ENCODE measurements at places on chromosomes 2 and 18.

GRCh38 chr2:178422097-178422496, 28.9 kb downstream of the PRKRA start:
- no peak for DNase-seq

- no peak for DNase-seq
Observed at GRCh38 chr2:98333922-98334321, 12.3 kb upstream of the CNGA3 start.

DNA sequence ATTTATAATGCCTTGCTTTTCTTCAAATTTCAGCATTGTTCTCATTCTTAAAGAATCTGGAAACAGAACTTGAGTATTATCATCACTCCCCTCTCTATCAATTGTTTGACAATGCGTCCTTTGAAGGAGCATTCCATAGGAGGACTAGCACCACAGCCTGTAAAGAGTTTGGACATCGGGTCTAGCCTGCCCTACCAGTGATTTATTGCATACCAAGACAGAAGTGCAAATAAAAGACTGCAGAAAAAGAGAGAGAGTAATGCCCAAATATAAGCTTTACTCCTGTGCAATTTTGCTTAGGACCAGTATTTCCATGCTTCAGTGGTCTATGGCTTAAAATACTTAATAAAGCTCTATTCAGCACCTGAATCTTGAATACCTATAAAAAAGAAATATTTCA, 55.4 kb upstream of the MAP2 start:
- no peak for DNase-seq

GRCh38 chr2:47666332-47666731, 116.6 kb upstream of the MSH6 start:
- no peak for DNase-seq

- DNase-seq, result no peak
Observed at GRCh38 chr2:241088791-241089732, 13.0 kb downstream of the MTERF4 start.

GRCh38 chr2:83899271-83899670, 559.8 kb downstream of the SUCLG1 start:
- DNase-seq, result no peak

DNA sequence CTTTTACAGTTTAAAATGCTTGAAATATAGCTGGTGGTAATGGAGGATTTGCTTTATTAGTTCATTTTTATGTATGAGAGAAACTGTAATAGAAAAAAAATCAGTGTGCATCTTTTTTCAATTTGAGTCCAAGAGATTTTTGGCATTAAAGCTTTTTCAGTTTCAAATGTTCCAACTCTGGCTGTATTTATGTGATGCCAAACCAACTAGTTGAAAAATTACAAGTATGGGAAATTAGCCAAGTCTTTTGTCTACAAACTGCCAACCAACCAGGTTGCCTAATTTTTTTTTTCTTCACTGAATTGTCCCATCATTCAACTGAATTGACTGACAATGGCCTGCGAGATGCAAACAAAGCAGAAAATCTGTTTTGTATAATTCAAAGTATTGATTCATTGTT, 95.7 kb downstream of the ICOS start:
- DNase-seq, result no peak

Data from WERI-Rb-1 (cell line).